Mucosa of descending colon (tissue), 3 donors: ENCODE measurements at places on chromosomes 4 and X. TPM values are rescaled to one million over a fixed set of nuclear protein-coding genes. Genes with fewer than 3 reads are reported as not detected.
A peak's percentile ranks its signal among the peaks of the same experiment; 100 is the strongest.

- no peak for DNase-seq
Measured at GRCh38 chrX:48961585-48962091, 4.2 kb upstream of the OTUD5 start.

GRCh38 chr4:83560523-83560922 lies 24.6 kb downstream of the GPAT3 start:
- no peak for DNase-seq

GRCh38 chr4:151865312-151865711 lies 104.5 kb upstream of the GATB start:
- peak; percentile 57 for DNase-seq

DNA sequence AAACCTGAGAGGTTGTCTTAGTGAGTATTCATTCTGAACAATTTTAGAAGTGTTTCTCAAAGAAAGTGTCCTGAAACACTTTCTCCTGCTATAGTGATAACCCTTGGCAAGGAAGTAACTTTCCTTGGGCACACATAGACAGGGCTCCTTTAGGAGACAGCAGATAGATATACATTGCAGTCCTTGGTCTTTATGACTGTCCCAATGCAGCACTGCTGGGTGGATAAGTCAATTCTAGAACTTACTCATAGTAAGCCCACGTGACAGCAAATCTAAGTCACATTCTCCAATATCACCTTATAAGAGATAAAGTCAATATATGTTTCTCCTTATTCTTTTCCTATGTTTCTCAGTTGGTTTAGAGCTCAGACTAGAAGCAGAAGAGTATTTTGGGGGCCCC lies 46.7 kb downstream of the GPRASP3 start:
- no peak for DNase-seq

Gene CNGA2
- not detected for total RNA-seq

GRCh38 chr4:82519776-82520175 lies 42.0 kb downstream of the TMEM150C start:
- DNase-seq, result no peak

- peak; percentile 32 for DNase-seq
Measured at GRCh38 chr4:183905593-183906488, 734 bp downstream of the STOX2 start.

DNA sequence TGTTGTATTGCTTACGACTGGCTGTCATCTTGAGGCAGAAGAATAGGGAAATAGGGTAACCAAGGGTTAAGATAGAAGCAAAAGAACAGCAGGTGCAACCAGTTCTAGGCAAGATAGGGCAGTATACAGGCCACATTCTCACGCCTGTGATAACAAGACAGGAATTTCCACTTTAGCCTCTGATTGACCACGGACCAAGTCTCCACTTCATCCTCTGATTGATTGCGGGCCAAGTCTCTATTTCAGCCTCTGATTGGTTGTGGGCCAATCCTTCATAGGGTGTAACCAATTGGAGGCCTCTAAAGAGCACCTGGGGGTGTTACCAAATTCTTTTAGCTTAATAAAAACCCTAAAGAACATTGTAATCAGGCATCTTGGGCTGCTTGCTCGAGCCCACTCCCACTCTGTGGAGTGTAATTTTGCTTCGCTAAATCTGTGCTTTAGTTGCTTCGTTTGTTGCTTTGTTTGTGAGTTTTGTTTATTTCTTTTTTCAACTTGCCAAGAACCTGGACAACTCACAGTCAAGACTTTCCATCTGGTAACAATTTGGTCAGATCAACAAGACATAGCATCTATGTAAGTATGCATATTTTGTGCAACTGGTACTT lies 8.7 kb upstream of the TBC1D9 start:
- DNase-seq, result no peak

DNA sequence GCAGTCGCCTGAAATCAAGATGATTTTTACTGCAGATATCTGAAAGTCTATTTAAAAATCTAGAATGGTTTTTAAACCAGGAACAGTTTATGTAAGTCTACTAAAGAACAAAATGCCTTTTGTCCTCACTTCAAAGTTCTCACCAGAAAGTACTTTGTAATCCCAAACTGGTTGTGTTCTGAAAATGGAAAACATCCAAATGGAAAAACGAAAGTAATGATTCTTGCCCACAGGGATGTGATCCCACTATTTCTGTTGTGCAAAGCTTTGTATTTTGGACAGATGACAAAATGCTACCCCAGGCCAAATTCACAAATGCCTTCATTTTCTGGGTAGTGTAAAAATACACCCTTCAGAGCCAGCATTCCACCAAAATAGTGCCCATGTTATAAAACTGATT lies 265.5 kb upstream of the FTHL17 start:
- no peak for DNase-seq

DNA sequence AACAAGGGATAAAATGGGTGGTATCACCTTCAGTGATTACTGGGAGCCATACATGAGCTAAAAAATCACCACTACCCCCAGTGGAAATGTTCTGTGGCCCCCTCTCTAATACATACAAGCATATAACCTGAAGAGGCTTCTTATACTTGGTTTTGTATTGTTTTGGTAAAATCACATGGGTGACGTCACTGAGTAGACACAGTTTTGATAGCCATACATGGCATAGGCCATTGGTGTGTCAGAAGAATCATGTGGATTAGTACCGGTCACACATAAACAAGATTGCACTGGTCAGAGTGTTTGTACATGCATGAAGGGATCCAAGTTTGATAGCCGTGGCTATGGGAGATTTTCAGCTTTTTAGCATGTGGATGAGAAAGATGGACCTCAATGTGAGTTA lies 131.9 kb upstream of the RADX start:
- DNase-seq, result no peak

Gene GRK4
- 0.87 TPM for total RNA-seq

DNA sequence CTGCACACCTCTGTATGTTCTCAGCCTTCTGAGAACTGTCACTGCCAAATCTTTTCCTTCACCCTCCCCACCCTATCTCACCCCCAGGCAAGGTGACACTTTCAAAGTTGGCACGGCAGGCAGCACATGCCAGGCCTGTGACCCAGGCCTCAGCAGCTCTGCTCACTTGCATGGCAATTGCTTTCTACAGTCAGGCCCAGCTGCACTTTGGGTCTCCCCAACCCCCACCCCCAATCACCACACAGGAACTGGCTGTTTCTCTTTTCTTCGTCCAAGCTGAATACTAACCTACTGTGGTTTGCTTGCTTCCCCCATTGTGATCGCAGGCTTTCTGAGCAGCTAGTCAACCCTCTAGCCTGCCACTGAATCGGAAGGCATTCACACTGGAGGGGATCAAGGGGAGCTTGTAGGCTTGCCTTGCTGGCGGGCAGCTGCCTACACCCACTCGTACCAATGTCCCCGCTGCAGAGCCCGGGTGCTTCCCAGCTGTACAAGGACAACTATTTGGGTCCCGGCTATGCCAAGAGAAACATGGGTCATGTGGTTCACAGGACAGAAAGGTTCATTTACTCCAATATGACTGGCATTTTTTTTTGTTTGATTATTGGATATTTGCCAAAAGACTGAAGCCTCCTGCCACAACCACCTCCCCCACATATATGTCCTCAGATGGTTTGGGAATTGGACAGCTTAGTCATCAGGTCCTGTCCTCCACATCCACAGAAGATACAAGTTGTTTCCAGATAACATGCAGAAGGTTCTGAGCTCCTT lies 28.1 kb downstream of the SLC25A43 start:
- DNase-seq, result no peak

Gene CCSER1
- 13.3 TPM for total RNA-seq

- no peak for DNase-seq
Measured at GRCh38 chr4:118817178-118817930, 18.6 kb downstream of the SEC24D start.

GRCh38 chr4:130336585-130337217 lies 1240.7 kb downstream of the C4orf33 start:
- no peak for DNase-seq

GRCh38 chrX:7119950-7120877 lies 27.3 kb upstream of the STS start:
- DNase-seq, result no peak

DNA sequence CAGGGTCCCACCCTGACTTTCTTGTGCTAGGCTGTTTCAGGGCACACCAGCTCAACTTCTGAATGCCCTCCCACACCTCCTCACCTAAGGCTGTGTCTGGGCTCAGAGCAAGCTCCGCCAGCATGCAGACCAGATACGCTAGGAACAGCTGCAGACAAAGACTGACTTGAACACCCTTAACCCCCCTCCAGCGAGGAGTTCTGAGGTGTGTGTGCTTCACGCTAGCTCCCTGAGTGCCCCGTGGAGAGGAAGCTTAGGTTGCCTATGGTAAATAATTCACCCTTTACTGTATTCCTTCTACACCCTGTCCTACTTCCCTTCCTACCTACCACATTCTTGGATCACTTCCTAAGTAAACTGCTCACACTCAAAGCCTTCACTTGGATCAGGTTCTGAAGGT lies 115.0 kb downstream of the VCX3B start:
- DNase-seq, result no peak

DNA sequence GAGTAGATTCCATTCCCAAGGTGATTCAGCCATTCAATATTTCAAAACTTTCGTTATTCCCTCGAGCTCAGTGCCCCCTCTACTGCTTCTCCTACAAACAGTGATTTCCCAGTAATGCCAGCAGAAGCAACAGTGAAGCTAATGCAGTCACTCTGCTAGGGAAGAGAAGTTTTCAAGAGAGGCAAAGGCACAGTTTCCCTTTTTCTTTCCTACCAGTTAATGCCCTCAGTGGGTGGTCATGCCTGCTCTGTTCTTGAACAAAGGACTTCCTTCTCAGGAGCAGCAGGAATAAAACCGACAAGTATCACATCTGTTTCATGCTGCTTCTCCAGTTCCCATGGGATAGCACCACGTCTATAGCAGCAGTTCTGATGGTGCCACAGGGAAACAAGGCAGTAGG lies 317.2 kb downstream of the TENM3 start:
- DNase-seq, result no peak
